H7 (cell line): ENCODE measurements at places on chromosomes 11 and 22. TPM values are rescaled to one million over a fixed set of nuclear protein-coding genes. Genes with fewer than 3 reads are reported as not detected.

- DNase-seq = peak; percentile 51
Measured at GRCh38 chr11:113874581-113875233, 665 bp downstream of the USP28 start.

- DNase-seq = no peak
Measured at GRCh38 chr11:120566176-120566575, 54.6 kb downstream of the GRIK4 start.

DNA sequence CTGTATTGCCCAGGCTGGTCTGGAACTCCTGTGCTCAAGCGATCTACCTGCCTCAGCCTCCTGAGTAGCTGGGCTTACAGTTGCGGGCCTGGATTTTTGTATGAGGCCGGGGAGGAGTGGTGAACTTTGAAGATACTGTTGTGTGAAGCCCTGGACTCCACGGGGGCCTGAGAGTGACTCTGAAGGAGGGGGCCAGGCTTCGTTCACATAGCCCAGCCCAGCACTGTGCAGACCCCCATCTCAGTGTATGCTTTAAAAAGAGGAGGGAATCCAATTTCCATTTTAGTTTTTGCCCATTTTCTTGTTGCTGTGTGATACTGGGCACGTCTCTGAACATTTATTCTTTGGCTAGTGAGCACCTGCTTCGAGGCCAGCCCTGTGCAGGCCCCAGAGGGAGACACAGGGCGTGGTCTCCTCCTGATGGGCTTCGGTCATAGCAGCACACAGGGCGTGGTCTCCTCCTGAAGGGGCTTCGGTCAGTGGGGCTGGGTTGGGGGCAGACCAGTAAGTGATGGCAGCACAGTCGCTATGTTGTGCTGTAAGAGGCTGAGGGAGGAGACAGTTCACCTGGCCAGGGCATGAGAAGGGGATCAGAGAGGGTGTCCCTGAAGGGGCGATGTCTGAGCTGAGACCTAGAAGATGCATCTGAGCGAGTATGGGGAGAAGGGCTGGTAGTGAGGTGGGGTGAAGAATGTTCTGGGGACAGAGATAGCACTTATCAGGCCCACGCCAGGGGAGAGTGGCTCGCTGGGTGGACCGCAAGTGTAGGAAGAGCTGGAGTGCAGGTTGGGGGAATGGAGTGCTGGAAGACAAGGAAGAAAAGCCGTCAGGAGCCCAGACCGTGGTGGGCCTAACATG, 14.0 kb downstream of the SAMM50 start:
- no peak for DNase-seq

GRCh38 chr22:28379075-28379779, 300.4 kb downstream of the TTC28 start:
- DNase-seq = no peak

- no peak for DNase-seq
Measured at GRCh38 chr11:87719326-87720073, 455.7 kb downstream of the RAB38 start.

DNA sequence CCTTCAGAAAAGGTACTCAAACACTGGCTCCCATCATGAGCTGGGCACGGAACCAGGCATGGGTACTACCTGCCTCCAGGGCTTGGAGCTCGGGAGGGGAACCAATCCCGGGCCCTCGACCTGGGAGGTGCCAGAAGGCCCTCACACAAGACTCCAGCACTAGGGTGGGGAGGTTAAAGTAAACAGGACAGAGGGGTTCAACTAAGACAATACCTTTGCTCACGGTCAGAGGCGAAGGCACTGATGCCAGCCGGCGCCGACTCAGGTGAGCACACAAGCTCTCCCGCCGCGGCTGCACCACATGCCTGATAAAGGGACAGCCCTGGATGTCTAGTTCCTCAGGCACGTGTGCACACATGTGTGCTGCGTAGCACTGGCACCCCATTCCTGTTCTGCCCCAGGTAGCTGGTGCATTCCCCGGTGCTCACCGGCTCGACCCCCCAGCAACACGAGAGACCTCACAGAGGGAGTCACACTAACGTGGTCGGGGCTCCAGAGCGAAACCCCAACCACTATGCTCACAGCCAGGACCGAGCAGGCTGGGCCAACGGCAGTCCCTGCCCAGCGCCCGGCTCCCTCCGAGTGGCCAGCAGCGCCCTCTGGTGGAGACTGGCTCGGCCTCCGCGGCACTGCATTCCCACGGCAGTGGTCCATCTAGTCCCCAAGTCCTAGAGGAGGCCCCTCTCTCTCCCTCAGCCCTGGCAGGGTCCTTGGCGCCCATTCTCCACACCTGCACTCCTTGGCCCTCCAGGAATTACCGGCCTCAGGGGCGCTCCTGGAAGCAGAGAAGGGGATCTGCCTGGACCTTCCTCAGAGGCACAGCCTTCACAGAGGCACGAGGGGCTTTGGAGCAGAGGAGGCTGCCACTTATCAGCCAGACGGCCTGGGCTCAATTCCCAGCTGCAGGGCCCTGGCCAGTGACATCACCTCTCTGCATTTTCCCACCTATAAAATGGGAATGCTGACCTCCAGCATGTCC, 28.8 kb upstream of the MOB2 start:
- peak; percentile 98 for DNase-seq

DNA sequence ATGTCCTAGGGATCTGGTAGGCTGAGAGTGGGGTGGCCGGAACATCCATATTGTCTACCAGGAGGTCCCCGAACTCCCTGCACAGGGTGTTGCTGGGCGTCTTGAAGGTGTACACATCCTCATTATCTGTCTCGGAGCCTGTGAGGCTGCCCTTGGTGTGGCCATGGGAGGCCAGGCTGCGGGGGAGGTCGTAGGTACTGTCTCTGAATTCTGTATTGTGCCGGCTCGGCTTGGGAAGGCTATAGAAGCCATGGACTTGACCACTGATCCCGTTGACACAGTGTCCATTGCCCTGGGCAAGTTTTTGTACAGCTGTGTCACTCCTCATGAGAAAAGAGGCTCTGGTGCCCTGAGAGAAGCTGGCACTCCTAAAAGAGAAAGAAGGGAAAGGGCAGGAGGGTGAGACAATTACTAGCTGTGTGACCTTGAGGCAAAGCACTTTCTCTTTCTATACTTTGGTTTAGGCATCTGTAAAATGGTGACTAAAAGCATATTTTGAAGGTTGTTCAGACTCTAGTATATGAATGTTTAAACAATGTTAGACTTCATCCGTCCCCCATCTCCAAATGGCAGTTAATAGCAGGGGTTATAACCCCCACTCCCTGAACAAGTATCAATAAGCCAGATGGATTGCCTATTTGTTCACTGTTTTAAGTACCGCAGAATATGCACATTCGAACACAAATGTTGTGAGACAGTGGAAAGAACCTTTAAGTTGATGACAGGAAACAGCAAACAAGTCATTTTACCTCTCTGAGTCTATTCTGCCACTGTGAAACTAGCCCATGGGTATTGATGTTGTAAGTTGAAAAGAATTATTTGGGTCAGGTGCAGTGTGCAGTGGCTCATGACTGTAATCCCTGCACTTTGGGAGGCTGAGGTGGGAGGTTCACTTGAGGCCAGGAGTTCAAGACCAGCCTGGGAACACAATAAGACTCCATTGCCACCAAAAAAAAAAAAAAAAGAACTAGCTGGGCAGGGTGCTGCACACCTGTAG, 38.3 kb downstream of the USP35 start:
- no peak for DNase-seq

DNA sequence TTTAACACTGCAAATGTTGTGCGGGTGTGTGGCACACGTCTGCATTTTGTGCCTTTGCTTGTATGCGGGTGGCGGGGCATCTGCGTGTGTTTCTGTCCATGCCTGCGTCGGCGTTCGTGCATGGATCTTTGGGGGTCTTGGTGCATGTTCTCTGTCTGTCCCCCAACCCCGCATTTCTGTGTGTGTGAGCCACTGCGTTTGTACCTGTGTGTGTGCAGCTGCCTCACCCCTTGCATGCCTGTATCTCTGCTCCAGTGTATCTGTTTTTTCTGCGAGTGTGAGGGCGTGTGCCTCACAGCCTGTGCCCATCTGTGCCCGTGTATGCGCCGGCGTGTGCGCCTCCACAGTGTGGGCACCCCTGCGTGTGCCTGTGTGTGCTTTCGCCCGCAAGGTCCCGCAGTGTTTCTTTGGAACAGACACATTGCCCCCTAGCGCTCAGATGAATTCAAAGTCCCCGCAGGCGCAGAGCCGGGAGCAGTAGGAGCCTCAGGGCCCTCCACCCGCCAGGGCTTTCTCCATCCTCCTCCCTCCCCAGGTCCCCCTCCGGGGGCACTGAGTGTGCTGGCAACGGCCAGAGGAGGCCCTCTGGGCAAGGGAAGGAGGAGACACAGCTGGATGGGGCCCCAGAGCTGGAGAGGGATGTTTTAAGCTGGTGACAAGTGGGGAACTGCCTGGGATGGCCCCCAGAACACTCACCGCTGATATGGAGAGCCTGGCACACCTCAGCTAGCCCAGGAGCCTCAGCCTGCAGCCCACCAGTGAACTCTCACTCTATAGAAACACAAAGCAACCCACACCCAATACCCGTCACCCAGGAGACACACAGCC, 3.1 kb upstream of the MN1 start:
- DNase-seq = peak; percentile 92

DNA sequence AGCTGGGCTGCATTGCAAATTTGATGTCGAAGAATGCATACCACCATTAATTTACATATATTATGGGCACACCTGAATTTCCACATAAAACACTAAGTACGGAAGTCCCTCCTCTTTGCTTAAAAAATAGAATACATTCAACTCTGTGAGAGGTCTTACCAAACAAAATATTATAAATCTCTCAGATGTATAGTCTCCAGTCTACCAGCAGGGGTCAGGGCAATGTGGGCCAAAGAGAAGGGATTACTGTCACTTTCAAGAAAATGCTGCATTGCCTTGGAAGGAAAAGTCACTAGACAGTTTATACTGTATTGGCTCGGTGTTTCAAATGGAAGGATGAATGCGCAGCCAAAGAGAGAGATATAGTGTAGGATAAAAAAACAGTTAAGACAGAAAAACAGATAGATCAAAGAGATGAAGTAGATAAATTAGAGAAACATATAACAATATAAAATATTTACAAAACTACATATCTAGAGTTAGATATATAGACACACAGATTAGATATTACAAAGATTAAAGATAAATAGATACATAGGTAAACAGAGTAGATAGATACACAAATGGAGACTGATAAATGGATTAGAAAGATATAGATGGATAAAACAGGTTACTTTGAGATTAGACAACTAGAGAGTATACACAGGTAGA, 20.9 kb downstream of the SERGEF start:
- DNase-seq = peak; percentile 60

- DNase-seq = no peak
Measured at GRCh38 chr11:12717851-12718291, 43.6 kb downstream of the TEAD1 start.

The TMPRSS5 gene
- 0.21 and 0.44 TPM in 2 replicates for total RNA-seq

The TRIM49 gene
- not detected in 2 replicates for total RNA-seq

The LRRC56 gene
- 1.3 and 1.5 TPM in 2 replicates for total RNA-seq

The BSX gene
- not detected in 2 replicates for total RNA-seq

The OR52N4 gene
- not detected in 2 replicates for total RNA-seq

The SESN3 gene
- 12.6 and 30.4 TPM in 2 replicates for total RNA-seq

The NPTXR gene
- 3.6 and 3.7 TPM in 2 replicates for total RNA-seq

The SMTNL1 gene
- not detected in 2 replicates for total RNA-seq
